COR-L47 (cell line): ENCODE measurements at places on chromosomes 2 and 18.

DNA sequence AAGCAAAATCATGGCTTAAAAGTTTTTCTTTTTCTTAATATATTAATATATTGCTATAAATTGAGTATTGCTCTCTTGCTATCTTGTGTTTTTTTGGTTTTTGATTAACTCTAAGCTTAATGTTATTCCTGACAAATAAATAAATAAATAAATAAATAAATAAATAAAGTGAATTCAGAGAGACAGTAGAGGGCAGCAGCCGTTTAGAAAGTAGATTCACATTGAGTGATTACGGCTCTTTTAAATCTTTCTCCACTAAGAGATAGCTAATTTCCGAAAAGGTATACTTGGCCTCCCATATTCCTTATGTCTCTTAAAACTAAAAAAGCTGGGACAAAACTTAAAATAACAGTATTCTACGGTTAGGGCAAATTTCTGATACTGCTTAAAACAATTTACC is 34.3 kb downstream of the MSH2 start:
- peak; percentile 16 for DNase-seq

DNA sequence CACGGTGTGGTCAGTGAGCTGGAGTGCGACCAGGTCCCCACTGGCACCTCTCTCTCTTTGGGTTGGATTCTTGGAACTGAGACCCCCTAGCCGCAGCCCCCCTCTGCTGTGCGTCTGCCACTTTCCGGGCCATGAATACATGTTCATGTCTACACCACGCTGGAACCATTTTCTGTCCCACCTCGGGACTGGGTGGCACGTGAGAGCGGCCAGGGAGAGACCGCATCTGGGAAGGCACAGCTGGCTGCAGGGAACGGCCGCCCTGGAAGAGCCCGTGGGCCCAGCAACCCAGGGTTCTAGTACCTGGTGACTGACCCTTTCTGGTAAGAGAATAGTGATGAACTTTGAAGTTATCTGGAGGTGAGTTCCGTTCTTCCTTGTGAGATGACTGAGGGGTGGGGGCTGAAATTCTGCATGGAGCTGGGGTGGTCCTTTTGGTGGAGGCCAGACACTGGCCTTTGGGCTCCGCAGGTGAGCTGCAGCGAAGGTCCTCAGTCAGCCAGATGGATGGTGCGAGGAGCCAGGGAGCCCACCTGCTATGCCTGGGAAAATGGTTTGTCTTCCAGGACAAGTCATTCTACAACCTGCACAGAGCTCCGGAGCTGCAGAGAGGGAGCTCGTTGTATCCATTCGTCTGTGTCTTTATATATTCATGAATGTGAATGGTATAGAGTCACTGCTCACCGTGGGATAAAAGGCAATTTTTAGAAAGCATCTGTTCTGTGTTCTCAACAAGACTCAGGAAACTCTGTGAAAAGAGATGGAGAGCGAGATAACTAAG is 223.5 kb downstream of the NDUFA10 start:
- DNase-seq: no peak

DNA sequence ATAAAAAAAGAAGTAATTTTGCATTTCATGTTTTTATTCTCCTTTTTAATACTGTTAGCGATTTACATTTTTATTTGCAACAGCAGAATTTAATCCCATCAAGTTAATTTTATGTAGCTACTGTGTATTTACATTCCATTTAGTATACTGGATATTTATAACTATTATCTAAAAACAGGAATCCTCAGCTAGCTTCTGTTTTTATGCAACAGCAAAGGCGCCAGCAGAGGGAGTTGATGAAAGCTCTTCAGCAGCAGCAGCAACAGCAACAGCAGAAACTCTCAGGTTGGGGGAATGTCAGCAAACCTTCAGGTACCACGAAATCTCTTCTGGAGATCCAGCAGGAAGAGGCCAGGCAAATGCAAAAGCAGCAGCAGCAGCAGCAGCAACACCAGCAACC is 26.2 kb upstream of the SNORC start:
- DNase-seq: no peak

- no peak for DNase-seq
Measured at GRCh38 chr18:28287146-28287545, 110.2 kb upstream of the CDH2 start.

- DNase-seq: no peak
Measured at GRCh38 chr2:146388757-146389156, 1456.1 kb upstream of the ACVR2A start.

DNA sequence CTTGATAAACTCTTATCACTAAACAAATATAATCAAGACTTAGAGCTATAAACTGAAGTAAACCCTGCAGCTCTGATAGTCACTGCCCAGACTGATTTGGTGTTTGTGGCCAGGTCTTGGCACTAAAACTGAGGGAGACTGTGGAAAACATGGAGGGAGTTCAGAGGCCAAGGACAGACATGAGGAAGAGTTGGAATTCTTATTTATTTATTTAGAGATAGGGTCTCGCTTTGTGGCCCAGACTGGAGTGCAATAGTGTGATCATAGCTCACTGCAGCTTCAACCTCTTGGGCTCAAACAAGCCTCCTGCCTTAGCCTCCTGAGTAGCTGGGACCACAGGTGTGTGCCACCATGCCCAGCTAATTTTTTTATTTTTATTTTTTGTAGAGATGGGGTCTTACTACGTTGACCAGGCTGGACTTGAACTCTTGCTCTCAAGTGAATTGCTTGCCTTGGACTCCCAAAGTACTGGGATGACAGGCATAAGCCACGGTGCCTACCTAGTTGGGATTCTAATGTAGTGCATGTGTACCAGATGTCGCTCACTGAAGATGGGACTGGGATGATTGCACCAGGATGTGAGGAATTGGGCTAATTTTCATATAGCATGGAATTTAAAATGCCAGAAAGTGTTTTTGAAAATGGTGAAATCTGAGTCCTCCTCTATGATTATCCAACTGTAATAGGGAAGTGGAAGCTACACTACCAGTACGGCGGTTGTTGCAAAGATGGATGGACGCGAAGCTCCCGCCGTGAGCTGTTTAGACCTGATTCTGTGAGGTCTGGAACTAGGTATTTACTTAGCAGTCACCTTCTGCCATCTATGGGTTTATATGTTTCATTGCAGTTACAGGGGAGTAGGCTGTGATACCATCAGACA is 52.7 kb upstream of the CTLA4 start:
- DNase-seq: peak; percentile 76

GRCh38 chr2:85401464-85401805 is 8.7 kb downstream of the CAPG start:
- DNase-seq: no peak

- peak; percentile 30 for DNase-seq
Measured at GRCh38 chr18:28065031-28065792, 111.7 kb downstream of the CDH2 start.

- no peak for DNase-seq
Measured at GRCh38 chr2:144630459-144631215, 110.7 kb upstream of the ZEB2 start.

DNA sequence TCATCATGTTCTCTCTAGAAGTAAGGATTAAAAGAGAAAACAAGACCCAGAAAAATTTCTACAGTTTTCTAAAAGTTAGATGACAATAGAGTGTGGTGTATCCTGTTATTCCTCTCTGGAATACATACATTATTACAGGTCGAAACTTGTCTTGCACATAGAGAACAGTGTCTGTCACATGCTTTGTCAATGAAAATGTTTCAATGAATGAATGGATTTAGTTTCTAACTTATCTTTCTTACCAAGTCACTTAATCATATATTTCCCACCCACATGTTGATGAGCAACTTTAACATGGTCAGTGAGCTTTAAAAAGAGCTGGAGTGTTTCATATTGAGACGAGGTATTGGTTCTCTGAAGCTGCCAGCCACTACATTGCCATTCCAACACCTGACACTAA is 4.3 kb downstream of the DSG4 start:
- no peak for DNase-seq

DNA sequence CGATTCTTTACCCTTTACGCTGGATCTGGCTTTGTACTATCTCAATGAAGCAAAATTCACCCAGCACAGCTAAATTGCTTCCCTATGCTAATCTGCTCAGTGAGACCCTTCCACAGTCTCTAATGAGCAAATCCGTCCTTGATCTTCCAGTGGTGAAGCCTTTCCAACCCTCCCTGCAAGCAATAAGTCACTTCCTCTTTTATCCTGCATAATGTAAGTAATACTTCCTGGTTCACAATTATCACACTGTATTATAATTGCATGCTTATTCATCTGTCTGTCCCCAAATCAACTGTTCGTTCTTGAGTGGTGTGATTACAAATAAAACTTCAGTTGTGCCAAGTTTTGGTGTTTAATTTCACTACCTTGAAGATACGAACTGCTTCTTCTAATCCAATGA is 404.0 kb downstream of the ADCYAP1 start:
- no peak for DNase-seq

DNA sequence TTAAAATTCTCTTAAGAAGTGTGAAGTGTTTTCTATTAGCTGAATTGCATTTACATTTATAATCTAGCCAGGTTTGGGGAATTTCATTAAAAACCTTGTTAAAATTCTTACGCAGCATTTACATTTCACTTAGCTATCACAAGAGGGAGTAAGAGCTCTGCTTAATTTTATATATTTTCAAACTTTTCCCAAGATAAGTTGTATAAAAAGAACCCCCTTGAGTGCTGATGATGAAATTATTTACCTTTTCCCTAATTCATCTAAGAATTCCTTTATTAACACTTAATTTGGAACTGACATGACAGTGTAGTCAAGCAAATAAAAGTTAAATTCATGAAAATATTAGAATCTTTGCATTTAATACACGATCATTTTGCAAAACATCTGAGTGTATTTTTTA is 54.2 kb upstream of the ZSWIM2 start:
- no peak for DNase-seq

DNA sequence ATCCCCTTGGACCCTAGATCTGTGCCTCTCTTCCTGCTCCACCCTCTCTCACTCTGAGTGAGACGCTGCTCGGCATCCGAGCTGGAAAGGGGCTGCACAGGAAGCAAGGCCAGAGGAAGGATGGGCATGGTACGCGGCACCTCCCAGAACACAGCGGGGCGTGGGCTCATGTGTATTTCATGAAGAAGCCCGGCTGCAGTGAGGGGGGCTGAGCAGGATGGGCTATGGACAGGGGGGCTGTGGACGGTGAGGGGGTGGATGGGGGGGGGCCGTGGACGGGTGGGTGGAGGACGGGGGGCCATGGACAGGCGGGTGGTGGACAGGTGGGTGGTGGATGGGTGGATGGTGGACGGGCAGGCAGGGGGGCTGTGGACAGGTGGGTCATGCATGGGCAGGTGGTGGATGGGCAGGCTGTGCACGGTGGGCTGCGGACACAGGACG is 28.5 kb downstream of the SLC66A2 start:
- DNase-seq: no peak

DNA sequence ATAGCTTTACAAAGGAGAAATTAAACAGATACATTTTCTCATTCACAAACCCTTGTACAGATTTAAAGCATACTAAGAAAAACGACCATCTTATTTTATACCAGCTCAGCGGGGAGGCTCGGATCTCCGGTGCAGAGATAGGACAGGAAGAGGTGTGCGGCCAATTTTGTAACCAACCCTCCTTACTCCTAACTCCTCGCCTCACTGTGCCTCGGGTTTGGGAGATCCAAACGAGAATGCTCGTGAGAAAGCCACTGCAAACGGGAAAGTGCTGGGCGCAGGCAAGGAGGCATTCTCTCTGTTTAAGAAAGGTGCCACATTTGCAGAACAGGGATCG is 1.2 kb downstream of the KDSR start:
- peak; percentile 16 for DNase-seq

- peak; percentile 57 for DNase-seq
Measured at GRCh38 chr2:212033888-212034287, 504.7 kb downstream of the ERBB4 start.

DNA sequence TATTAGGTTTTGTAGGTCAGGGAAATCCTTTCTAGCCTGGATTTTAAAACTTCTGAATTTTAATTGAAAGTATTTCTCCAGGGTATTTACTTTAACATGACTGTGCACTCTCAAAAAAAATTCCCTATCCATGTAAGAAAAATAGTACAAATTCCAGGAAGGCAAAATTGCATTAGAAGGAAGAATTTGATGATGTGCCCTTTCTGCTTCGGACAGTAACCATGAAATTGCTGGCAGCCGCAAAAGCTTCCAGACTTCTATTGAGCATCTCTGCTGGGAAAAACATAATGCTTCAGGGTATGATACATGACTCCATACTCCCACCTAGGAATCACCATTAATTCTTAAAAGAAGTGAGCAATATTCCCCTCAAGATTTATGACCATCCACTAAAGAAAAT is 17.2 kb upstream of the KLF7 start:
- no peak for DNase-seq

DNA sequence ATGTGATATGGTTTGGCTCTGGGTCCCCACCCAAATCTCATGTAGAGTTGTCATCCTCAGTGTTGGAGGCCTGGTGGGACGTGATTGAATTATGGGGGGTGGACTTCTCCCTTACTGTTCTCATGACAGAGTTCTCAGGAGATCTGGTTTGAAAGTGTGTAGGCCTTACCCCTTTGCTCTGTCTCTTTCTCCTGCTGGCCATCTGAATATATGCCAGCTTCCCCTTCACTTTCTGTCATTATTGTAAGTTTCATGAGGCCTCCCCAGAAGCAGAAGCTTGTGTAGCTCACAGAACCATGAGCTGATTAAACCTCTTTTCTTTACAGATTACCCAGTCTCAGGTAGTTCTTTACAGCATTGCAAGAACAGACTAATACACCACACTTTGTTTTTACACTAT is 222.3 kb downstream of the DOK6 start:
- DNase-seq: no peak

- no peak for DNase-seq
Measured at GRCh38 chr18:25243754-25244153, 108.2 kb downstream of the ZNF521 start.

- DNase-seq: no peak
Measured at GRCh38 chr2:9297156-9297555, 90.5 kb downstream of the ASAP2 start.

GRCh38 chr2:241035142-241035817 is 36.9 kb downstream of the SNED1 start:
- no peak for DNase-seq

GRCh38 chr18:46341986-46342525 is 237.9 kb downstream of the HAUS1 start:
- DNase-seq: no peak

- no peak for DNase-seq
Measured at GRCh38 chr18:57595347-57595746, 8.8 kb upstream of the FECH start.

DNA sequence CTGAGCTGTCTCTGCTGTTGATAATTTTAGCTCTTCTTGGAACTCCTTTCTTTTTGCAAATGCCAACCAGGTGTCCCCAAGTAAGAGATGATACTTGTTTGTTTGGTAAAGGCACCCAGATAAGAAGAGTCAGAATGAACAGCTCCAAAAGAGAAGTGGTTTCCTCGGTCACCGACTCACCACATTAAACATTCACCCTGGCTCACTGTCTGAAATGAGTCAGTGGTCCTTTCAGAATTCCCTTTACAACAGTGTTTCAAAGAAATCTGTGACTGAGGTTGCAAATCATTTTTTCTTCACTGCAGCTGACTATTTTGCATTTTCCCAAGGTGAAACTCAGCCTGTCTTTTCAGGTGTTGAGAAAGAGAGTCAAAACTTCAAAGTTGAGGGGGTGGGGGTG is 16.2 kb upstream of the CXCR4 start:
- no peak for DNase-seq

GRCh38 chr2:210577263-210578071 is 21.1 kb downstream of the CPS1 start:
- DNase-seq: peak; percentile 57

GRCh38 chr2:189659734-189660133 is 1.5 kb upstream of the ASNSD1 start:
- no peak for DNase-seq
